NCI-H1694 (cell line): ENCODE measurements at places on chromosomes 3 and 15.

DNA sequence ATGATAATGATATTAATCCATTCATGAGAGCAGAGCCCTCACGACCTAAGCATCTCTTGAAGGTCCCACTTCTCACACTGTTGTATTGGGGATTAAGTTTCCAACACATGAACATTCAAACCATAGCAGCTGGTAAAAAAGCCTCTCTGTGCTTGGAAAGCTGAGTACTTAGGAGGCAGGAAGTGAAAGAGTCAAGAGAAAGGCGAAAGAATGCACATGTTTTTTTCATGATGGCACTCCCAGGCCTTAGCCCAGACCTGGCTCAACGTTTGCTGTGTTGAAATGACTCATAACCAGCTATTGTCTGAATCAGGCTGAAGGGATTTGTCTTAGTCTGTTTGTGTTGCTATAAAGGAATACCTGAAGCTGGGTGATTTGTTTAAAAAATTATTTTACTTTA is 84.4 kb upstream of the RGMA start:
- no peak for DNase-seq

- no peak for DNase-seq
These were observed 80.9 kb upstream of the RASGRF1 start for GRCh38 chr15:79171320-79172031.

DNA sequence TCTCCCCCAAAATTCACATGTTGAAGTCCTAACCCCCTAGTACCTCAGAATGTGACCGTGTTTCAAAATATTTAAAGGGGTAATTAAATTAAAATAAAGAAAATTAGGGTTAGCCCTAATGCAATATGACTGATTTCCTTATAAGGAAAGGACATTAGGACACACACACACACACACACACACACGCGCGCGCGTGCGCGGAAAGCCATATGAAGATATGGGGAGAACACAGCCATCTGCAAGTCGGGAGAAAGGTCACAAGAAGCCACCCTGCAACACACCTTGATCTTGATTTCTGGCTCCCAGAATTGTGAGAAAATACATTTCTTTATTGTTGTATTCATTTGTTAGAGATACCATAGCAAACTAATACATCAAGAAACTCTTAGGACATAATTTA is 54.6 kb upstream of the STXBP5L start:
- DNase-seq: no peak

DNA sequence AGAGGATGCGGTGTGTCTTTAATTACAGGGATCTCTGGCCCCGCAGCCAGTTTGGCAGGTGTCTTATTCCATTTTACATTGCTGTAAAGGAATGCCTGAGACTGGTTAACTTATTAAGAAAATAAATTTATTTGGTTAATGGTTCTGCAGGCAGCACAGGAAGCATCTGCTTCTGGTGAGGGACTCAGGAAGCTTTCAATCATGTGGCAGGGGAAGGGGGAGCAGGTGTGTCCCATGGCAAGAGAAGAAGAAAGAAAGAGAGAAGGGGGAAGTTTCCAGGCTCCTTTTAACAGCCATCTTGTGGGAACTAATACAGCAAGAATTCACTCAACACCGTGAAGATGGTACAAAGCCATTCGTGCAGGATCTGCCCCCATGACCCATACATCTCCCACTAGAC is 128.0 kb upstream of the CRBN start:
- no peak for DNase-seq

DNA sequence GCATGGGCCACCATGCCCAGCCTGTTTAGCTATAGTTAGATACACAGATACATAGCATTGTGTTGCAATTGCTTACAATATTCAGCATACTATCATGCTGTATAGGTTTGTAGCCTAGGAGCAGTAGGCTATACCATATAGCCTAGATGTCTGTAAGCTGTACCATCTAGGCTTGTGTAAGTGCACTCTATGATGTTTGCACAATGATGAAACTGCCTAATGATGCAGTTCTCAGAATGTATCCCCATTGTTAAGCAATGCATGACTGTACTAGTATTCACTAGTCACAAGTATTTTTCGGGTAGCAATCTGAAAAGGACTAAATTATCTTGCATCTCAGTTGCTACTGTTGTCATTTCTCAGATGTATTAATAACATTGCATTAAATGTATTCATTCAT is 16.0 kb downstream of the PIGB start:
- no peak for DNase-seq

DNA sequence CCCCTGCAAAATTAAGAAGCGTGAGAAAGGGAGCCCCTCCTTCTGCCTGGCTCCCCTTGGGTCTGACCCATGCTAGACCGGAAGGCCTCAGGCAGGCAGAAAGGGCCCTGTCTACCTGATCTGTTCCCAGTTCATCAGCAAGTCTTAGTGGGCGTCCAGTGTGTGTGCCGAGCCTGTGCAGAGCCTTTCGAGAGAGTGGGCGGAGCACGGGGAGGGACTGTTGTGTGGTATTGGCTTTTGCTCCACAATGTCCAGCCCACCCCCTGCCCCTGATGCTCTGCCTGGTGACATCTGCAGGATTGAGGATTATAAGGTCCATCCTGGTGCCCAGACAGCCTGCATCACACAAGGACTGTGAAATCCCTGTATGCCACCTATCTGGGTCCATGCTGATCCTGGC is 82.9 kb downstream of the CHDH start:
- DNase-seq: no peak

GRCh38 chr3:172106989-172107388 is 67.6 kb downstream of the FNDC3B start:
- DNase-seq: no peak

DNA sequence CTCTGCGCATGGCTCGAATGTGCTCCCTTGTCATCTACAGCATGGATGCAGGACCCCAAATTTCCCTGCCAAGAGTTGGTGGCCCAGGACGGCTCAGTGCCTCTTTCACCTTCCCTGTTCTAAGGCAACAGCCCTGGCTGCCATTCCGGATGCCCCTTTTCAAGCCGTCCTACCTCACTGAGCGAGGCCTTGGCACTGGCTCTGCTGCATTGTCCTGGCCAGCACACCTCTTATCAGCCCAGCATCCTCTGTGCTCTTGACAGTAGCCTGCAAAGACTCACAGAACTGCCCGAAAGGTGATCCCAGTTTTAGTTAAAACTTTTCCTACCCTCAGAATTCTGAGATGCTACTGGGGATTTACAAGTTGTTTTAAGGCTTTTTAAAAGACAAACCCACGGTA is 122.0 kb downstream of the MECOM start:
- no peak for DNase-seq

- DNase-seq: no peak
These were observed 81.2 kb upstream of the RAP2B start for GRCh38 chr3:153080778-153081240.

- DNase-seq: no peak
These were observed 5.6 kb upstream of the ASB14 start for GRCh38 chr3:57298041-57298440.

GRCh38 chr15:77455696-77456321 is 35.1 kb downstream of the HMG20A start:
- DNase-seq: no peak

DNA sequence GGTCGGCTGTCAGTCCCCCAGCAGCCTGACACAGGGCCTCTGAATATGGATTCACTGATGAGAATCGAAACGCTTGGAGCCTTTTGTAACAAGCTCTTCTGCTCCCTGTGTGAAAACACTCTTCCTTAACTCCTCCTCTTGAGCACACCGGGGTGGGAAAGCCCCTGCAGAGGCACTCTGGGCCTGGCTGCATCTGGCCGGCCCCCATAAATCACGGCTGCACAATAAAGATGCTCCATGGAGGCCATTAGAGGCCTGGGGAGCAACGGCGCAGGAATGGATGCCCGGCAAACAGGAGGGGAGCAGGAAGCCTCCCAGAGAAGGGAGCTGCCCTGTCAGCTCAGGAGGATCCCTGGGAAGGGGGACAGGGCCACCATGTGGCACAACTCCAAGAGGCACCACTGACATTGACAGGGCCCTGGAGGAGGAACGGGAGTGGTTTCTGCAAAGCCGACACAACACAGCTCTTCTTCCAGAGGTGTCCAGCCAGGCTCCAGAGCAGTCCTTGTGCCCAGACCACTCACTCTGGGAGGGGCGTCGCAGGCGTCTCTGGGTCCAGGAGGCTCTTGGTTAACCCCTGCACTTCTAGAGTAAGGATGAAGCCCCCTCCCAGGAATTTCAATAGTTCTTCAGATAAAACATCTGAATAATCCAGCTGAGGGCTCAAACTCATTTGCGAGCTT is 509.3 kb upstream of the PPP2R3A start:
- no peak for DNase-seq

- no peak for DNase-seq
These were observed 454.2 kb downstream of the FGF12 start for GRCh38 chr3:192273001-192273696.

DNA sequence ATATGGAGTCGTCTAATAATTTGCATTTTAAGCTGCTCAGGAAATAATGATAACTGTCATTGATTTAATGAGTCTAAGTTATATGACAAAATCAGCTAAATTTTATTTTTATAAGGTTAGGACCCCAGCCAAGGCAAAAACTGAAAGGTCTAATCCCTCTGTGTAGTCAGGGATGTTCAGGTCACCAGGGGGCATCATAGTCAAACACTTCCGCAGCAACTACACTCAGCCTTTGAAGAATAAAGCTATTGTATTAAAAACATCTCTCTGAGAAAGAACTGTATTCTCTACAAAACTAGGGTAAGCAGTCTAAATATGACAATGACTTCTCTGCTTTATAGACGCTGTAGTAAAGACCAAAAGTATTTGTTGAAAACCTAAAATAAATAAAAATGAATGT is 15.0 kb downstream of the INTS14 start:
- no peak for DNase-seq

DNA sequence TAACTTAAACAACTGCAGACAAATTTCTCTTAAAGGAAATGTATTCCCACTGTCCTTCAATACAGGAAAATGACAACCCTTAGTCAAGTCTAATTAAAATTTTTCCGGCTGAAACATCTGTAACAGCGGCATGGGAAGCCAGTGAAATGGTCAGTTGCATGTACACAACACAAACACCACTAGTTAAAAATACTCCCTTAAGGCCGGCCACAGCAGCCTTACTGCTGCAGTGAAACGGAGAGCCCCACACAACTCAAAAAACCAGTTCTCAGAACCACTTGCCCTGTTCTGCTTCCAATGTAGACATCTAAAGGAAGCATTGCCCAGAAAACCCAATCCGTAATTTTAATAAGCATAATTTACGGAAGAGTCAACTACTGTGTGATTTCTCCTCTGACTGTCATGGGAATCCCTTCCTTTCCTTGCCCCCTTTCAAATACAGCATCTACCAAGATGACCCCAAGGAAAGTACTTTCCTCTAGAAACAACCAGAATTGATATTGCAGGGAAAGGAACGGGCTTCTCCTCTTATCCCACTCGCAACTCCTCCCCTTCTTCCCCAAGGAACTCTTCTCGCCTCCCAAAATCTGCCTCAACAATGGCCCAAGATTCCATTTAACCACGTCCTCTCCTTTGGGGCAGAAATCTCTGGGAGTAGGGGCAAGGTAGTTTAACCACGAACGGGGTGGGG is 1.6 kb downstream of the FBN1 start:
- DNase-seq: no peak

GRCh38 chr3:12049675-12050074 is 45.5 kb downstream of the SYN2 start:
- no peak for DNase-seq

- DNase-seq: no peak
These were observed 80.3 kb downstream of the TFG start for GRCh38 chr3:100789579-100789978.

DNA sequence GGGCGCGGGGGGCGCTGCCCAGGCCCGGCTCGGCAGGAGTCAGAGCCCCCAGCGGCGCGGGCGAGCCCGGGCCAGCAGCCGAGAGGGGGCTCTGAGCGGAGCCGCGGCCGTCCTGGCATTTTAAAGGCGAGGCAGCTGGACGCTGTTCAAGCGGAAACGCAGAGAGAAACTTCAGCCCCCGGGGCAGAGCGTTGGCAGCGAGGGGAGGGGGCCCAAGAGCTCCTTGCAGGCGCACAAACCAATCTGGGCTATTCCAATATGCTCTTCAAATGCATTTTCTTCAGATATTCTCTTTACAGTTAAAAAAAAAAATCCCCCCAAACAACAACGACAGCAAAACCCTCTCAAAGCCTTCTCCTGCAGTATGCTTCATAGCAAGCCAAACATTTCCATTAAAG is at the start of gene CTXND1:
CTXND1 (minus strand) TSS at position 93 of the 398 bp plus-strand sequence. CDS start 50,264 bp downstream, outside the sequence.
- no peak for DNase-seq

DNA sequence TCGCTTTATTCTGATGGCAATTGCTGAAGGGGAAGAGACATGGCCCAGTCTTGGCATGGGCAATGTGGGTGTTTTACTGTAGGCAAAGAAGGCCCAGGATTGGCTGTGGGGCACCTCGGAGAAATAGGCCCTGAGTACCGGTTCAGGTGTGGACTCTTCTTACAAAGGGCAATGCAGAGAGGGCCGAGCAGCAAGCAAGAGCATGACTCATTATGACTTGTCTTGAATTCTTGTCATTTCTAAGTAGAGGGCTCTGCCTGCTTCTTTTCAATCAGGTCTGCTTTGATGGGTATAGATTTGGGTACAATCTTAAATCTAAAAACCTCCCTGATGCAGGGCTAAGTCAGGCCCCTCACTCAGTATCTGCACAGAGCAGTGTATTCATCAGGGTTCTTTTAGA is 14.8 kb upstream of the BUB1B start:
- DNase-seq: no peak

- no peak for DNase-seq
These were observed 9.3 kb downstream of the ARHGEF26 start for GRCh38 chr3:154130540-154130939.

GRCh38 chr3:13002398-13003124 is 70.7 kb downstream of the IQSEC1 start:
- DNase-seq: no peak

DNA sequence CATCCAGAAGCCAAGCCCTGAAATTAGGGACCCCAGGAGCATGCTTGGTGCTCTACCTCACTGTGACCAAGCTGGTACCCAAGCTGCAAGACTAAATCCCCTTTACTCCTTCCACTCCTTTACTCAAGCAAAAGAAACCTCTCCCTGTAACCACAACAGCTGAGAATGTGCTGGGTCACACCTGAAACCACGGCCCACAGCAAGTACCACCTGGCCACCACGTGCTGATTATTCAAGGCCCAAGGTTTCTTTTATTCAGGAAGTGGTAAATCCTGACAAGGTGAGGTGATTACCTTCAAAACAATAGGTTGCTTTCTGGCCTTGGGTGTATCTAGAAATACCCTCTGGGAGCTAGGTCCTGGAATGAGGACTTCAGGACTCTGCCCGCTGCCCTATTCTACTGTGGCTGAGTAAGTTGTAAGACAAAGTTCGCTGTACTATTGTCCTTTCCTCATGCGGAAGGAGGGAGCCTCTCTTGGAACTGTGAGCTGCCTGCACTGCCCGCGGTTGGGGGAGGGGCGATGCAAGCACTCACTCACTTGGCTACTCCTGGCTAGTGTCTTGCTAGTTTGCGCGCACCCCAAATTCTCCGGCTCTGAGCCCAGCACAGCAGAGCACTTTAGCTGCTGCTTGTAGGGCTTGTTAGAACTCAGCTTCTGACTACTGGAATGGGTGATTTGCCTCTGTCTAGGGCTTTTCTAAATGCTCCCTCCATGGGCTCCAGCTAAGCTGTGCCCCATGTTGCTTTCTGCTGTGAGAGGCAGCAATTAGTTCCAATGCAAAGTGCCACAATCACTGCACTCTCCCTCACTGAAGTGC is 487.1 kb upstream of the CNTN3 start:
- no peak for DNase-seq

GRCh38 chr3:121998611-121999473 is 23.2 kb downstream of the ILDR1 start:
- no peak for DNase-seq
